ENCODE measurements at places on chromosomes 3 and 15.

GRCh38 chr3:46127503-46127902 lies 80.6 kb downstream of the CCR1 start:
- no peak for DNase-seq

- DNase-seq, result no peak
Observed at GRCh38 chr3:10678796-10679376, 137.1 kb upstream of the SLC6A11 start.

DNA sequence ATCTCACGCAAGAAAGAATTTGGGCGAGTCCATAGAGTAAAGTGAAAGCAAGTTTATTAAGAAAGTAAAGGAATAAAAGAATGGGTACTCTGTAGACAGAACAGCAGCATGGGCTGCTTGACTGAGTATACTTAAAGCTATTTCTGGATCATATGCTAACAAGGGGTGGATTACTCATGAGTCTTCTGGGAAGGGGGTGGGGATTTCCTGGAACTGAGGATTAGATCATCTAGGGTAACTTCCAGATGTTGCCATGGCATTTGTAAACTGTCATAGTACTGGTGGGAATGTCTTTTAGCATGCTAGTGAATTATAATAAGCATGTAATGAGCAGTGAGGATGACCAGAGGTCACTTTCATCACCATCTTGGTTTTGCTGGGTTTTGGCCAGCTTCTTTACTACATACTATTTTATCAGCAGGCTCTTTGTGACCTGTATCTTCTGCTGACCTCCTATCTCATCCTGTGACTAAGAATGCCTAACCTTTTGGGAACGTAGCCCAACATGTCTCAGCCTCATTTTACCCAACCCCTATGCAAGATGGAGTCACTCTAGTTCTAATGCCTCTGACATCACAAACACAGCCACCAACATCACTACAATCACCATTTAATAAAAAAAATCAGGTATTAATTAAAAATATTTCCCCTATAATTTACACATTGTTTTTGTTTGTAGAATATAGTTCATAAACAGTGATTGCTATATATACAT lies 890.7 kb upstream of the EPHA6 start:
- DNase-seq, result no peak

- DNase-seq, result no peak
Observed at GRCh38 chr3:19543212-19543841, 390.7 kb downstream of the EFHB start.

- no peak for DNase-seq
Observed at GRCh38 chr15:78087951-78088772, 4.2 kb upstream of the SH2D7 start.

GRCh38 chr15:64766058-64766457 lies 9.3 kb downstream of the RBPMS2 start:
- no peak for DNase-seq

- DNase-seq, result no peak
Observed at GRCh38 chr3:119365418-119365817, 71.2 kb downstream of the ARHGAP31 start.

DNA sequence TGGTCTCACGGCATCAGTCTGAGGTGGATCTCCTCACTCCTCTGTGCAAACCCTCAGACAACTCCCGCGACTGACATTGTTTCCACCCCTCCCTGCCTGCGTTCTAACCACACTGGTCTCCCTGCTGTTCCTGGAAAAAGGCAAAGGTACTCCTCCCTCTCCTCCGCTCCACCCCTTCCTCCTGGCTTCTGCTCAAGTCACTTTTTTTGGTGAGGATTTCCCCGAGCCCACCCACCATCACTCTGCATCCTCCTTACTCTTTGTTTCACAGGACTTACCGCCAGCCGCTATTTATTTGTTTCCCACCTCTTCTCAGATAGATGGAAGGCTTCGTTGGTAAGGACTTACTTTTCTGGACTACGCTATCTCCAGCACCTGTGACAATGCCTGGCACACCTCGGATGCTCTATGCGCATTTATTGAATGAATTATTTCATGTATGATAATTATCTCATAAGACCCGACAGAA lies 25.6 kb downstream of the PRR23E start:
- DNase-seq, result no peak

- DNase-seq, result no peak
Observed at GRCh38 chr3:137765310-137766033, 1.4 kb downstream of the SOX14 start.

DNA sequence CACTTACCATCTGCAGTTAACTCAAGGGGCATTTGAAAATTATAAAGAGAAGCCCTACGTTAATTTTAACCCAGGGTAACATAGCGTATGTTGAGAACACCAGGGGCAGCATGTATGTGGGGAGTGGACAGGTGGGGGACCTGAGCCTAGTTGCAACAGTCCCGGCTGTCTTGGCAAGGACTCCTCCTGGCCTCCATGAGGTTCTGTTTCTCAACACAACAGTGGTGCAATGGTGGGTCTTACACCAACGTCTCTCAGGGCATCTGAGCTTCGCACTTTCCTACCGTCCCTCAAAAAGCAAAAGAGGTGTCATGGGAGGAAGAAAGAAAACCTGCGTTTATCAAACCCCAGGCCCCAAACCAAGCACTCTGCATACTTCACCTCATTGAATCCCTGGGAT lies 50.6 kb downstream of the MGLL start:
- DNase-seq, result no peak

DNA sequence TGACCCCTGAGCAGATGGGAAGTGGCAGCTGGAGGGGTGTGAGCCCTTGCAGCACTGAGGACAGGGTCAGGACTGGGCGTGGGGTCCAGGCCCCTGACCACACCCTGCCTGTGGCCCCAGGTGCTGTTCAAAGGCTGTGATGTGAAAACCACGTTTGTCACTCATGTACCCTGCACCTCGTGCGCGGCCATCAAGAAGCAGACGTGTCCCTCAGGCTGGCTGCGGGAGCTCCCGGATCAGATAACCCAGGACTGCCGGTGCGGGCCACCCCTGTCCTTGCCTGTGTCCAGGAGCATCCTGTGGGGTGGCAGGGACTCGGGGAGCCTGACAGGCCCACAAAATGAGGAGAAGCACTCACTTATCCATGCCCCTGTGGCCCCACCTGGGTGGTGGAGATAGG lies 5.9 kb downstream of the STAB1 start:
- DNase-seq, result no peak

DNA sequence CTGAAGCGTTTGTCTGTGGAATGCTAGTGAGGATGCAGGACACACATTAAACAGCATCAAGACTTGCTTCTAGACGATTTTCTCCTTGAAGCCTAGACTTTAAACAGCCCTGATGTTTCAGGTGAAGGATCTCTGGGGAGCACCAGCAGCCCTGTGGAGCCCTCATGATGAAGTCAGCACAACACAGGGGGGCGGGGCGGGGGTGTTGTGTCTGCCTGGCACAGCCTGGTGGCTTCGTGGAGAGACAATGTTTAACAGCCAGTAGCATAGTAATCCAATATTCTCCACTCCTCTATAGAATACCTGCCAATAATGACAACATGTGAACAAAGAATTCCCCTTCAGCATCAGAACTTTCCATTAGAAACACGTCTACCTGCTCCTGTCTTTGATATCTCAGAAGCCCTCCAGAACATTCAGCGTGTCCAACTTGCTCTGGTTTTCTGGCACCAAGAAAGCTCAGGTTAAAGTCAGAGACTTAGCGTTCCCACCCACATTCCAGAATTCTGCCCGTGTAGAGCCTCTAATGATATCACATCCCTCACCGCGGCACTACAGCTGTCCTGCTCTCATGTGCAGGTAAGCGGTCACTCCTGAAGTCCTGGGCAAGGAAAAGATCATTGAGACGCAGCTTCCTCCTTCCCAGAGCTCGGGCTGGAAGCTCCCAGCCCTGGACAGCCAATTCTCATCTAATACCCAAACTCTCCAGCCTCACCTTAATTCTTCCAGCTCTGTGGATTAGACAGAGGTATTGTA lies 98.0 kb downstream of the ATP10A start:
- no peak for DNase-seq

GRCh38 chr3:32595323-32595722 lies 24.7 kb upstream of the DYNC1LI1 start:
- no peak for DNase-seq

- DNase-seq, result no peak
Observed at GRCh38 chr3:18557216-18557615, 132.1 kb upstream of the SATB1 start.

- DNase-seq, result no peak
Observed at GRCh38 chr15:42711746-42712145, 25.2 kb downstream of the CDAN1 start.

DNA sequence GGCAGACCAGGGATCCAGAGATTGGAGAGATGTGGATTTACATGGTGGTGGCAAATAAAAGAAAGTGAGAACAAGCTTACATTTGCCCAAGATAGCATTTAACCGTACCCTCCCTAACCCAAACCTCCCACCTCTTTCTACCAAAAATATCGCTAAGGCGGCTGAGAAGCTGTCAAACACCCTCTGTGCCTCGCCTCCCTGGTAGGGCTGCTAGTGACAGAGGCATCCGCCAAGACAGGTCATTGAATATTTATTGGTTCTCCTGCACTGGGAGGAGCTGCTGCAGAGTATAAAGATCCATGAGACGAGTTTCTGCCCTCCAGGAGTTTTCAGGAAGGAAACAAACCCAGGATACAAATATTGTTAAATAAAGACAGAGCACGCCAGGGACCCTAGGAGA lies 107.3 kb upstream of the TMC3 start:
- no peak for DNase-seq

GRCh38 chr15:68492855-68493254 lies 60.9 kb upstream of the ITGA11 start:
- no peak for DNase-seq

DNA sequence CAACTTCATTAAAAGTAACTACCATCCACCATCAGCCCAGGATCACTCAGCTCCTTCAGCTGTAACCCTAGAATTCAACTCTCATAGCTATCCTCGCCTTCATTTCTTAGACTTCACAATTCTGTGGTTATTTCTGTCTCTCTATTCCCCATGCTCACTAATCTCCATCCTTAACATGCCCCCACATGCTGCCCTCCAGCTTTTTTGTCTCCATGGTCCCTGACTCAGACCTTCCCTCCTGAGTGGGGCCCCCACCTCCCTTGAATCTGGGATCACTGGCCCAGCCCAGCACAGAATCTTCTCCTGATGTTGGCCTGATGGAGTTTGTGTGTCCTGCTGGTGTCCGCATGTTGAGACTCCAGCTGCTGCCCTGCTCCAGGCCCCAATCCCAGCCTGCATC lies 41.7 kb downstream of the CHST14 start:
- no peak for DNase-seq

- DNase-seq, result no peak
Observed at GRCh38 chr3:190435618-190436017, 14.1 kb downstream of the TMEM207 start.

GRCh38 chr15:62558640-62559380 lies 393.7 kb upstream of the C2CD4B start:
- no peak for DNase-seq

GRCh38 chr3:181919375-181919774 lies 207.7 kb downstream of the SOX2 start:
- no peak for DNase-seq

- no peak for DNase-seq
Observed at GRCh38 chr3:194111336-194111735, 24.6 kb upstream of the HES1 start.

- DNase-seq, result no peak
Observed at GRCh38 chr3:178485756-178486155, 50.5 kb upstream of the KCNMB2 start.

- no peak for DNase-seq
Observed at GRCh38 chr3:54999811-55000210, 72.0 kb upstream of the LRTM1 start.

GRCh38 chr3:150469031-150469930 lies 61.2 kb downstream of the TSC22D2 start:
- DNase-seq, result no peak

DNA sequence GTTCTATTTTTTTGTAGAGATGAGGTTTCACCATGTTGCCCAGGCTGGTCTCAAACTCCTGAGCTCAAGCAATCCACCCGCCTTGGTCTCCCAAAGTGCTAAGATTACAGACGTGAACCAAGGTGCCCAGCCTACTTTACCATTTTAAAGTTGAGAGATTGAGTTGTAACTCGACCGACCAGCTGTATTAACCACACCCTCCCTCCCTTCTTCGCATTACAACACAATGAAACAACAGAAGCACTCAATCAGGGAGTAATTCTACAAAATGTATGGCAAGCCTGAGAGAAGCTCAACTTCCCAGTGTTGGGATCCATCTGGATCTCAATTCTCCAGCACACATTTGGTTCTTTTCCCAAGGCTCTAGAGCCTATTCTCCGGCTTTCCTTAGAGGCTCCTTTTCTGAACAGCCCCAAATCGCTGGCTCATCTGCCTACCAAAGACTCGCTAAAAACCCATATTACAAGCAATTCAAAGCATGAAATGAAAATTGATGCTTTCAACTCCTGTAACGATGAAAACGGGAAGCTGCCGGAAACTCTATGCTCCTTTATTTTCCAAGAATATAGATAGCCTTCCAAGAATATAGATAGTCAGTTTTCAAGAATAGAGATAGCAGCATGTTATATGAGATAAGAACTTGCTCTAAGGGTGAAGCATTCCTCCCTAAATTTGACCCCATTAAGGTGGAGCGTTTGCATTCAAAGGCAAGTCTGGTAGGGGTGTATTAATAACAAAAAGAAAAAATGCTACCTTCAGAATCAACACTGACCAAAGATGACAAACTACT lies 450.9 kb downstream of the MAGI1 start:
- no peak for DNase-seq

DNA sequence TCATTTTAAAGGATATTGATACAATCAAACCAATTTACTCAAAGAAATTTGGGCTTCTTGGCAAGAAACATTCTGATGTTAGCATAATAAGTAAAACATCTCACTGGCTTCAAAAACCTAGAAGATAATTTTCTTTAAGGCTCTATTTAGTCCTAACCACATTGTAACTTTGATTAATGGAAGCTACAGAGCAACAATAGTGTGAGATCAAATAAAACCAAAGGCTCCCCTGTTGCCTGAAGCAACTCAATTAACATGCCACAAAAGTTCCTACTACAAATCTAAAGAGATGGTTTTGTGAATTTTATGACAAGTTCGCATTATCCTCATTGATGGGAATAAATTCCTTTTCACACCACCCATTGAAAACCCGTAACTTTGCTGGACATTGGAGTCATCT lies 5.9 kb downstream of the DPH6 start:
- DNase-seq, result no peak

GRCh38 chr3:44721231-44722102 lies 8.0 kb upstream of the ZNF501 start:
- DNase-seq, result no peak

- no peak for DNase-seq
Observed at GRCh38 chr15:33125894-33126537, 68.5 kb downstream of the FMN1 start.

DNA sequence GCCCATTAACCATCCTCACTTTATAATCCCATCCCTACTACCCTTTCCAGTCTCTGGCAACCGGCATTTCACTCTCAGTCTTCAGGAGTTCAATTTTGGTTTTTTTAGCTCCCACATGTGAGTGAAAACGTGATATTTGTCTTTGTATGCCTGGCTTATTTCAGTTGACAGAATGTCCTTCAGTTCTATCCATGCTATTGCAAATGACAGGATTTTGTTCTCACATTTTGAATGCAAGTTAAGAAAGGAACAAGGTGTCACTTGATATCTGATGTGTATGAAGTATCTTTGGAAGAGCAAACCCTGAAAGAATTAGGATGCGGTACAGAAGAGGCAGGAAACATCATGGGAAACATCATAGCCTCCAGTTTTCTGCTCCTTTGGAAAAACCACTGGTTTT lies 298.1 kb downstream of the THSD4 start:
- no peak for DNase-seq

- DNase-seq, result no peak
Observed at GRCh38 chr15:53212785-53213184, 422.6 kb upstream of the ONECUT1 start.

- DNase-seq, result no peak
Observed at GRCh38 chr3:81744366-81744765, 17.1 kb downstream of the GBE1 start.

All from stimulated activated CD8-positive, alpha-beta memory T cell treated with anti-CD3 and anti-CD28 coated beads, Interleukin-4, amount 100 ng/mL, for 4 hours (primary cell).